Endothelial cell of coronary artery (primary cell): ENCODE measurements at places on chromosomes 16 and 17. TPM values are rescaled to one million over a fixed set of nuclear protein-coding genes. Genes with fewer than 3 reads are reported as not detected.

The CETP gene
- 0.19 and 0.90 TPM in 2 replicates for total RNA-seq

The PYDC1 gene
- total RNA-seq, result not detected in 2 replicates

The HBA2 gene
- not detected in 2 replicates for total RNA-seq

The BRIP1 gene
- 5.1 and 6.4 TPM in 2 replicates for total RNA-seq

The CBFA2T3 gene
- not detected in 2 replicates for total RNA-seq

The HOXB13 gene
- not detected in 2 replicates for total RNA-seq

The QPRT gene
- total RNA-seq, result under 0.01 and 0.19 TPM in 2 replicates

The TMEM92 gene
- not detected in 2 replicates for total RNA-seq

The TMEM235 gene
- total RNA-seq, result 0.09 and 0.28 TPM in 2 replicates

The SPN gene
- total RNA-seq, result not detected in 2 replicates

The CD300H gene
- not detected in 2 replicates for total RNA-seq

The PTGES3L gene
- 0.09 and 0.18 TPM in 2 replicates for total RNA-seq

The APPBP2 gene
- 25.6 and 28.1 TPM in 2 replicates for total RNA-seq

The KRTAP2-3 gene
- total RNA-seq, result not detected in 2 replicates
